ENCODE measurements at places on chromosomes 12 and 14.

DNA sequence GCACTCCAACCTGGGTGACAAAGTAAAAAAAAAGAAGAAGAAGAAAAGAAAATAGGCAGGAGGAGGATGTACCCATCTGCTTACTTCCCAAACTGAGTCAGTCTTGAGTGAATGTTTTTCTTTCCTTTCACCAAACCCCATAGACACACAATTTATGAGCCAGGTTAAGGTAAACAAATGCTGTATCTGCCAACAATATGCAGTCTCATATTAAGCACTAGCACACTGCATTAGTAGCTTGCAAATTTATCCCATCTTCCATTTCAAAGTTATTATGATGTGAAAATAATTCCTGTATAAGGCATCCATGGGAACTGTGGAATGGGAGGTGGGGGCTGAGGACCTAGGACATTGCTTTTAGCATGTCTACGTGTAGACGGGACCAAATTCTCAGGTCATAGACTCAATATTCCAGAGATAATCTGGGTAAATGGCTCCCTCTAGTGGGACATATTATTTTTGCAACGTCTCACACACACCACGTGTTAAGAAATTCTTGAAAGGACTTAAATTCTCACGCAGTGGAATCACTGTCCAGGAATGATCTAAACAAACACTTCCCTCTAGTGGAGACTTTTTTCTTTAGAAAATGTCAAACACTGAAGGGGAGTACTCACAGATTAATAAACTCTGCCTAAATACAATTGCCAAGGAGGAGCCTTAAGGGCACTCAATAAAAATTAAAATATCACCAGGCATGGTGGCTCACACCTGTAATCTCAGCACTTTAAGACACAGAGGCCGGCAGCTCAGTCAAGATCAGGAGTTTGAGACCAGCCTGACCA, 17.1 kb upstream of the OR10P1 start:
- DNase-seq, result no peak

DNA sequence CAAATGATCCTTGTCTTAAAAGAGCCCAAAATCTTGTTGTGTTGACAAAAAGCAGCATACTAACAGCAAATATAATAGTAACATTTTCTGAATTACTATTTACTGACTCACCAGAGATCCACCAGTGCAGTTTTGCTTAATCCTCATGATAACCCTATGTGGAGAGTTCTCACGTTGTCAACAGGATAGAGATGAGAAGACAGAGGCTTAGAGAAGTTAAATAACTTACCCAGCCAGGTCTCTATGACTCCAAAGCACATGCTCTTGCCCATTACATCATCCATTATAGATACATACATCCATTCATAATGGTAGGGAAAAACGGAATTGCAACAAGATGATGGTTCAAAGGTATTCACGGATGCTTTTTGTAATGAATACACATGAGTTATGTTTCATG, 111.9 kb downstream of the PAX9 start:
- no peak for DNase-seq

DNA sequence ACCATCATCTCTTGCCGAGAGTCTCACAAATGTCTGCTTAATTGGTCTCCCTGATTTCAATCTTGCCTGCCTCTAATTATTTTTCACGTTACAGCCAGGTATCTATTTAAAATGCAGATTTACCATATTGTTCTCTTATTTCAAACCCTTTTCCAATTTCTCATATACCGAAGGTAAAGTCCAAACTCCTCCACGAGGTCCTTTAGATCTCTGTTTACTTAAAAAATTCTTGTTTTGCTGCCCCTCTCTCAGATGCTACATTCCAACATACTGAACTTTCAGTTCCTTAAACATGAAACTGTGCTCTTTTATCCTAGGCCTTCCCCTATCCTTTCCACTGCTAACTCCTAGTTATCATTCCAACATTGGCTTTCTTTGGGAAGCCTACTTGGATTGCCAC, 363.9 kb downstream of the CEP128 start:
- DNase-seq, result no peak

DNA sequence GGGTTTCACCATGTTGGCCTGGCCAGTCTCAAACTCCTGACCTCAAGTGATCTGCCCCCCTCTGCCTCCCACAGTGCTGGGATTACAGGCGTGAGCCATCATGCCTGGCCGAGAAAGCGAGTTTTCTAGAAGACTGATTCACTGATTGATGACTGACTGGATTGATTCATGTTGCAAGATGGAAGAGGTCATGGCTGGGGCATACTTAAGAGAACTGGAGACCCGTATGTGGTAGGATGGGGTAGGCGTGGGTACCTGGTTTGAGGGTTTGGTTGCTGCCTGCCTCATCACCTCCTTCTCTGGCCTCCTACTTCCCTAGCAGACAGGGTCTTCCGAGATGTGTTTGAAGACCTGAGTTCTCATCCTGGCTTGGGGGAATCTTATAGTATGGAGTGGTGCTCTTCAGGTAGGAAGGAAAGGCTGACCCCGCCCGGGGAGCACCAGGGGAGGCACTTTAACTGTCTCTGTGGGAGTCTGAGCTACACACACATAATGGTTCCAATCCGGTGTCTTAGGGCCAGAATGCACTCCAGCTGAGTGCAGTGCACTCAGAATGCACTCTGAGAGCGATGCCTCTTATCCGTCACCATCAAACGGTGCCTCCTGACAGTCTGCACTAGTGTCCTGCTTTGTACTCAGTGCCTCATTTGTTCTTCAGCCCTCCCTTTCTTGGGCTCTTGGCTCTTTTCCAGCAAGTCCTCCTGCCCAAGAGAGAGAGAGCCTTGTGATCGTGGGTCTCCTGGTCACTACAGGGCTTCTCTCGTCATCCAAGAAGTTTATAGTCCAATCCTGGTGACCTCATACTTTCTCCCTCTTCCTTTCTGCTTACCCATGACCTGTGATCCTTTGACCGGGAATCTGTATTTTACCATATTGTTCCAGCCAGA, 19.7 kb downstream of the PLEKHG3 start:
- DNase-seq, result no peak

DNA sequence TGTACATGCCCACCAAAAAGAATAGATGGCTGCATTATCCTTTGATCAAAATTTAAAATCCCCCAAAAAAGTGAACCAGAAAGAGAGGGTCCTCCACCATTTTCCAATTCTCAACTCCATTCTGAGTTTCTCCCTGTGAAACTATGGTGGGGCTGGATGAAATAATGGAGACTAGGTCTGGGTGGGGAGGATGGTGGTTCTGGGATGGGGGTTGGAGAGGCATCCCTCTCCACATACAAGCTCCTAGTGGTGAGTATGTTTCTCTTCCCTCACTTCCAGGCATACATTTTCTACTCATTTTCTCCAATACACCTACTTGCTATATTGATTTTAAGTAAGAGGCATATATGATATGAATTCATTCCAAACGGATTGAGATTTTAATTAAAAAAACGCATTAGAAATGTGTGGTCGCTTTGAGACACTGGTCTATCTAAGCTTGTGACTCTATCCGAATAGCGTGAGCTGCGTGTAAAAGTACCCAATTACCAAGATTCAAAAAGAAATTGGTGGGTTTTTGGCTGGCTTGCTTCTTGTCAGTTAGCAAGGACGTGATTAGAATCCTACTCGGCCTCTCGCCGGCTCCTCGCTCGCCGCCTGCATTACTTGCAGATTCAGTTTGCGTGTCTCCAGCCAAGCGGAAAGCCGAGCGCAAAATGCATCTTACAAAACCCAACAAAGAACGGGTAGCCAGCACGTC, 3.4 kb downstream of the ASCL1 start:
- DNase-seq, result no peak

- no peak for DNase-seq
Observed at GRCh38 chr14:93788543-93789227, 400 bp upstream of the PRIMA1 start.

DNA sequence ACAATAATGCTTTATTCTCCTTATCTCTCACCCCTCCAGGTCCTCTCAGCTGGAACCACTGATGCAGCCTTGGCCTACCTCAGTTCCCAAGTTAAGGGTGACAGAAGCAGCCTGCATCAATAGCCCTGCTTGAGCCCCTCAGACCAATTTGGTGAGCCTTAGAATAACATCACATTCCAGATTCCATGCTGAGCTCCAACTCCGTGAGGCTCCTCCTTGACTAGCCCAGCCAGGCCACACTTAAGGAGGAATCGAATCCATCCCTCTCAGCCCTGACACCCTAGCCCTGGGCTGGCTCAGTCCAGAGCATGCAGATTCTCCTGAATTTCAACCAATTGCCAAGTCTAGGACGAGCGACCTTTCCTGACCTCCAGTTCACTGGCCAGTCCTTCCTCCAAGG, 91.1 kb downstream of the ARMH4 start:
- no peak for DNase-seq

DNA sequence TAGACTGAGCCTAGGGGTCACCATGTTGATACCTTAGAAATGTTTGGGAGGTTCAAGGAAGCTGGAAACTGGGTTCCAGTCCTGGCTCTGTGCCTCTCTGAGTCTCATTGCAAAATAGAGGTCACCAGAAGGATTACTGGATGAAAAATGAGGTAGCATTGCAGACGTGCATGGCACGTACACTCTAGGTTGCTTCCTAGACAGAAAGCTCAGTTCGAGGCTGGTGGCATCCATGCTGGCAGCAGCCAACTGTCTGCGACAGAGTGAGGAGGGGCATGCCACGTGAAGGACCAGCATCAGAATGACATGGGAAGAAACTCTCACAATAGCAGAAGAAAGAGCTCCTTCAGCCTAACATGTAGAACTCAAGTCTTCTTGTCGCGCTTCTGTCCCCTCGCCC, 4.6 kb upstream of the CYP46A1 start:
- no peak for DNase-seq

DNA sequence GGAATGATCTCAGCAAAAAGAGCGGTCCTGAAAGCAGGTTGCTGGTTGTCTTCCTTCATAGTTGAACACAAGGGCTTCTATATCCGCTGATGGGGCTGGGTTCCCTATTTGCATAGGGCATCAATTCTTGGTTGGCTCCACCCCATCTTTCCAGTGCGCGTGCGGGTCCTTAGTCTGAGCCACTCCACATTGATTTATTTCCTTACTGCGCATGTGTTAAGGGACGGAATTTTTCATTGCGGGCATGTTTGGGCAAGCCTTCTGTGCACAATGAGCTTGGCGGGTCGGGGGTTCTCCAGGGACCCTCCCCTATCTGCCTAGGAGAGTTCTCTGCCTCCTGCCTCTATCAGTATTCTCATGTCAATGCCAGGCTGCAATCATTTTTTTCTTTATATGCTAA, 21.2 kb upstream of the DLGAP5 start:
- no peak for DNase-seq

- no peak for DNase-seq
Observed at GRCh38 chr12:80129895-80130530, 30.7 kb downstream of the OTOGL start.

DNA sequence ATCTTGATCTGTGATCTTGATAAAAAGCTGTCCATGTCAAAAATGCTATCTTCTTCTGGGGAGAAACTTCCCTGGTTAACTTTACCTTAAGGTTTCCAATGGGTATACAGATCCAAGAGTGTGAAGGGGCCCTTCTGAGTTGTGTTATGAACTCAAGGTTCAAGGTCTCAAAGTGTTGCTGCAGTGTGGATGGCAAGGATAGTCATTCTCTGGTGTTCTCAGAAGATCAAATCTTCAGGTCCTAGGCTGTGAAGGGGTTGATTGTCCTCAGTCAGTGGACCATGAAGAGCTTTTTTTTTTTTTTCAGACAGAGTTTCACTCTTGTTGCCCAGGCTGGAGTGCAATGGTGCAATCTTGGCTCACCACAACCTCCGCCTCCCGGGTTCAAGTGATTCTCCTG, 114.4 kb downstream of the SPTSSA start:
- no peak for DNase-seq

- no peak for DNase-seq
Observed at GRCh38 chr12:76421046-76421445, 72.8 kb upstream of the BBS10 start.

DNA sequence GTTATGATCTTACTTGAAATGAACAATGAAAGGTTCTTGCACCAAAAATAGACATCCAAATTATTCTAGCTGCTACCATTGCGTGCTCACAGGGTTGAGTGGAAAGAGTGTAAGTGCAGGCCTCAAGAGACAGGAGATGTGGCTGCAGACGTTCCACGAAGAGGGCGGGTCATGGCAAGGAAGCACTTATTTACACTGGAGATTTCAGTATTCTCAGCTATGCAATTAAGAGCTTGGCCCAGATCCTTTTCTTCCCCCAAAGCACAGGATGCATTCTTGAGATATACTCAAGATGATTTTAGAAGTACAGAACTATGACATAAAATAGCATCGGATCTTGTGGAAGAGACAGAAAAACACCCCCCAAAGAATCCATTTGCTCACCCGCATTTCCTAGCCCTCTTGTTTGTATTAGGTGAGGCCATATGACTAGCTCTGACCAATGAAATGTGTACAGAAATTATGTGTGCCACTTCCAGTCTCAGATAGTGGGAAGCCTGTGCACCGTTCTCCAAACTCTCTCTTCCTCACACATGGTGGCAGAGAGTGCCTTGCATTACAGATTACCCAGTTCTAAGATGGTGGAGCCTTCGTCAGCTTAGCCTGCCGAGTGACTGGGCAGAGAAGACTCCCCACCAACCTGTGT, 261.4 kb downstream of the TTC8 start:
- no peak for DNase-seq

DNA sequence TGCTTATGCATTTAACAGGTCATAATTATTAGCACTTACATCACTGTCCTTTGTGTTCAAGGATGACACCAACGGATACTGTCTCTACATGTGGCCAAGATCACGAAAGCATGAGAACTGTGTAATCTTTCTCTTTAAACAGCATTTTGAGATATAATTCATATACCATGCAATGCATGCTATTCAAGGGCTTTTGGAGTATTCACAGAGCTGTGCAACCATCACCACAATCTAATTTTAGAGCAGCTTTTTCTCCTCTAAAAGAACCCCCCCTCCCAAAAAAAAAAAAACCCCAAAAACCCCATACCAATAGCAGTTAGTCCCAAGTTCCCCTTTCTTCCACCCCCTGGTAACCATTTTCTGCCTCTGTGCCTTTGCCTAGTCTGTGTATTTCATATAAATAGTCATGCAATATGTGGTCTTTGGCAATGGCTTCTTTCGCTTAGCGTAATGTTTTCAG, 60.6 kb downstream of the SPRING1 start:
- no peak for DNase-seq

DNA sequence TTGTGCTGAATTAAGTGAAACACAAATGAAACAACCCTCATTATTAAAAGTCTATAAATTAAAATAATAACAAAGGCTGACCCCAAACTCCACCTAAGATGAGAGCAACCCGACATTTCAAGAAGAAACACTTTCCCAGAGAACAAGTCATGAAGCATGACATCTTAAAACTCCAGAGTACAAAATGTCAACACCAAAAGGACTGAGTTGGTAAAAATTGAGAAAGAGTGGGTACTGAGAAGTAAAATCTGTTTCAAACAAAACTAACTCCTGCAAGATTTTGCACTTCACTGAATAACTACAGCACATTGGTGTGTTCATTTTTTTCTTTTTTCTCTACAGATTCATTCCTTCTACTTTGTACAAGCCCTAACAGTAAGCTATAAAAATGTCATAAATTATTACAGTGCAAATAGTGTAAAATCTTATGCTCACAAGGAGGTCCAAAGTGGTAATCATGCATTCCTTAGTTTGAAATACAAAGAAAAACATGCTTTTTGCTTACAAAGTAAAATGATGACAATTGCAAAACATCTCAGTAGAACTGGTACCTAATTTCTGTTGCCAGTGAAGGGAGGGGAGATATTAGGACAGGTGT, 31.8 kb downstream of the SLC35F4 start:
- no peak for DNase-seq
